ENCODE measurements at places on chromosomes 12 and 14. TPM values are rescaled to one million over a fixed set of nuclear protein-coding genes. Genes with fewer than 3 reads are reported as not detected.

Gene SYCP3
- 0.33 TPM for total RNA-seq

- no peak for DNase-seq
Measured at GRCh38 chr12:46963977-46964971, 115.1 kb upstream of the PCED1B start.

DNA sequence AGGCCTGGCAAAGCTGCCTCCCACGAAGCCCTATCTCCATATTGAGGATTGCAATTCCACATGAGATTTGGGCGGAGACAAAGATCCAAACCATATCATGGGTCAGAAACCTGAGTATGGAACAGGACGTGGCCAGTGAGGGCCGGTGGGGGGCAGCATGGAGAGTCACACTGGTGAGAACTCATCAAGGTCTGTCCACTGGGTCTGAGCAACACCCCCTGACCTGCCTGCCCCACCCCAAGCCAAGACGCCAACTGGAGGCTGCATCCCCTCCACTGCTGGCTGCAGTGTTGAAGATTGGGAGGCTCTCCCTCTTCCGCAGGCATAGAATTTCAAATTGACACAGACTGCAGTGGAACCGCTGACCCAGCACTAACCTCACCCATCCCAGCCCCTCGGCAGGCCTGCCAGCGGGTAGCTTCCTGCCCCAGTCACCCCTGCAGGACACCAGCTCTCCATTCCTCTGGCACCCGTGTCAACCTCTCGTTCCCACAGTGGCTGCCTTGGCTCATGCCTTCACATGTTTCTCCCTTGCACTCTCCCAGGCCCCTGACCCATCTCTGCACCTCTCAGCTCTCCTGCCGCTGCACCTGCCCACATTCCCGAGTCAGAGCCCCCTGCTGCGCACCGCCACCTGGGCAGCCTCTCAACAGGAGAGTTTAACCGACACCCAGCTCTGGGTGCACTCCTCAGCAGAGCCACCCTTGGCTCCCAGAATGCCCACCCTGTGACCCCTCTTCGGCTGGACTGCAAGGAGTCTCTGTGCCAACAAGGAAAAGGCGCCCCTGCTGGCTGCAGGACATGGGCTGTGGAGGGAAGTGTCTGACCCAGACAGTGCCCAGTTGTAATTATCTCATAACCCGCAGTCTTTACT is 45.2 kb upstream of the PPP2R5C start:
- DNase-seq: peak; percentile 9

Gene ATP23
- 33.1 TPM for total RNA-seq

GRCh38 chr12:57864442-57865083 is 18.0 kb upstream of the CTDSP2 start:
- DNase-seq: peak; percentile 19

DNA sequence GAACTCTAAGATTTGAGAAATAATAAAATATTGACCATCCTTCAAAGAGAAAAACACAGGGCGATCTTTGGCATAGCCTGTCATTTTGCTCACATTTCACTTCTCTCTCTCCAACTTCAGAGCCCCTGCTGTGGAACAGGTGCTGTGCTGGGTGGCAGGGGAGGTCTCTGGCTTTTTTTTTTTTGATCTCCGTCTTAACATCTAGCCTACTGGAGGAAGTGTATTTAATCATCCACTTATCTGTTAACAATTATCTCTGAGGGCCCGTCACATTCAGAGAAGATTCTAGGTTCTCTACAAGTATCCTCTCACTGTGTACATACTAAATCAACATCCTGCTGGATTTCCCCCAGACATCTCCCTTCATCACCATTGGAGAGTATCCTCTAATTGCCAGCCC is 34.1 kb downstream of the CHST11 start:
- DNase-seq: no peak

- DNase-seq: no peak
Measured at GRCh38 chr14:72892879-72893635, 844 bp downstream of the DPF3 start.

Gene KRT6A
- 3.1 TPM for total RNA-seq

GRCh38 chr12:69779928-69780327 is 41.3 kb downstream of the RAB3IP start:
- DNase-seq: no peak

Gene PTCSC3
- total RNA-seq: not detected

Gene NUAK1
- 6.0 TPM for total RNA-seq

Gene EML5
- 5.6 TPM for total RNA-seq

Gene SIX6
- total RNA-seq: not detected

Gene FBLN5
- 171 TPM for total RNA-seq

Gene PHETA1
- 10.9 TPM for total RNA-seq

- DNase-seq: no peak
Measured at GRCh38 chr12:121325922-121326396, 26.3 kb downstream of the ANAPC5 start.

GRCh38 chr12:12954878-12955625 is 3.1 kb upstream of the GPRC5D start:
- DNase-seq: no peak

Gene LAG3
- total RNA-seq: 0.44 TPM

GRCh38 chr12:10243818-10244520 is 31.3 kb downstream of the GABARAPL1 start:
- DNase-seq: no peak

Gene EFS
- 15.7 TPM for total RNA-seq

DNA sequence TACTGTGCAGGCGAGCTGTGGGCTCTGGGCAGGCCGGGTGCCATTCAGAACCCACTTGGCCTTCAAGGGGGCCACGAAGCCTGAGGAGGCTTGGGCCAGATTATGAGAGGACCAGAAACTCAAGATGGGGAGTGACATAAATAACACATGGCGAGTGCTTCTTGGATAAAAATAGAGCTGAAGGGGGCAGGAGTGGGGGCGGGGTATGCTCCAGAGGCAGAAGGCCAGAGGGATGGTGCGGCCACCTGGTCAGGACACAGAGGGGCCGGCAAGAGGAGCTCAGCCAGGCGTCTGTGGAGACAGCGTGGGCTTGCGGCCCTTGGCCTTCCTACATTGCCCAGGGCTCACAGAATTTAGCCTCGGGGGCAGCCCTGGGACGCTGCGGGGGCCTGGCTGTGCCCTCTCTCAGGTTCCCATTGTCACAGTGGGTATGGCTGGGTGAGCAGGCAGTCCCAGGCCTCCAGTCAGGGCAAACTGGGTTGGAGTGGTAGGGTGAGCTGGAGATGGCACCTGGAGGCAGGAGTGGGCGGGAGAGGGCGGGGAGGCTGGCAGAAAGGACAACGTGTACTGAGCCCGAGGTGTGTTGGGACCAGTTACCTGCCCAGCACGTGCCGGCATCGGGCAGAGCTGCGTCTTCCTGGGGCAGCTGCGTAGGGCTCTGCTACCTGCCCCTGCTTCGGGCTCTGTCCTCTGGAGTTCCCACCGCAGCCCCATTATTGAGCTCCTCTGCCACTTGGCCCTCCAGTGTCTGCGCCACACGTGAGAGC is 7.4 kb upstream of the SLC25A29 start:
- DNase-seq: no peak

Gene KERA
- not detected for total RNA-seq

Gene NKX2-1
- not detected for total RNA-seq

DNA sequence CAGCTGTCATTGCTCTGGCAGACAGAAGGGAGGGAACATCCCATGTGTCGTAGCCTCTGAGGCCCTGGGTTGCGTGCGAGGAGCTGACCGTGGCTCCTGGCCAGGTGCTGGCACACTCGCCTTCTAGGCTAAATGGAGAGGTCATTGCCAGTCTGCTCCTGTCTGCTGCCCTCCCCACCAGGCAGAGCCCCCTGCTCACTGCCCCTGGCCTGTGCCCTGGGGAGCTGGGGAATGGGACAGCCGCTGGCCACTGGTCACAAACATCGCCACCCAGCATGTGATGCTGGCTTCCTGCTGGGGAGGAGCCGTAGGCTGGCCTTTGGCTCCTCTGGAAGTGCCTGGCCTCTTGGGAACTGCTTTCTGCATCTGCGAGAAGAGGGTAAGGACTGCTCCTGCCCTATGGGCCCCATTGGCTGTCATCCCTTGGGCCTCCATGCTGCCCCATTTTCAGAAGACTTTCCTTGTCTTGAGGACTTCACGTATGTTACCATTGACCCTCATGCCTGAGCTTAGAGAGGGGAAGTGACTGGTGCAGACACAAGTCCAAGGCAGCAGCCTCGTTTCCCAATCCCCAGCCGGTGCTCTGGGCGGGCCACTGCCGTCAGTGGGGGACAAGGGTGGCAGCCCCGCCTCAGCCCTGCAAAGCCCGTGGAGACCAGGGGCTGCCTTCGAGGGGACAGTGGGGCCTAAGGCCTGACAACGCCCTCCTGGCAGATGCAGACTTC is 2.0 kb upstream of the TNFAIP2 start:
- DNase-seq: no peak

DNA sequence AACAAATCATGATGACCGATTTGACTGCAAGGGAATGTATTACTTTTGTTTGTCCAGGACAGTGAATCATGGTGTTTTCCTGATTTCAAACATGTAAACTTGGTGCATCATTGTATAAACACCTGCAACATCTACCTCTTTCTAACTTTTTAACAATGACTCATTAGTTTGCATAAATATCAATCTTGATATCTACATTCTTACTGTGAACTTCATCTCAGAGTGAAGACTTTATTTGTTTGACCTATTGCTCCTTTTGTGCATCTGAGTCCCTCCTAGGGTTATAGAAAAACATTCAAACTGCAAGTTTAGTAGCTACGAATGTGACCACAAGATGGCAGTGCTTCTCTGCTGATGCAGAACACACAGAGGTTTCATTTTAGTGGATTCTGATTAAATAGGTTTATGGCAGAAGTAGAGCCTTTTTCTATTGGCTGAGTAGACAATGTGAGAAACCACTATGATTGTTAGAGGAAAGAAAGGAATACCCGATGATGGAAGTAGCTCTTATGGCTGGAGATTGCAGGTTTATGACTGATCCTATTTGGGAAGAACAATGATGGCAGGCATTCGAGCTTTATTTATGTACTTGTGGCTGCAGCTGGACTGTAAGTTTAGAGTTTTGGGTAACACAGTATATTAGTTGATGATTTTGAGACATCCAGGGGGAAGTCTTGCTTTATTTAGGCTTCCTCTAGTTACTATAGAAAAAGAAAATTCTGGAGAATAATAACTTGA is 244.2 kb upstream of the OR4E1 start:
- no peak for DNase-seq

DNA sequence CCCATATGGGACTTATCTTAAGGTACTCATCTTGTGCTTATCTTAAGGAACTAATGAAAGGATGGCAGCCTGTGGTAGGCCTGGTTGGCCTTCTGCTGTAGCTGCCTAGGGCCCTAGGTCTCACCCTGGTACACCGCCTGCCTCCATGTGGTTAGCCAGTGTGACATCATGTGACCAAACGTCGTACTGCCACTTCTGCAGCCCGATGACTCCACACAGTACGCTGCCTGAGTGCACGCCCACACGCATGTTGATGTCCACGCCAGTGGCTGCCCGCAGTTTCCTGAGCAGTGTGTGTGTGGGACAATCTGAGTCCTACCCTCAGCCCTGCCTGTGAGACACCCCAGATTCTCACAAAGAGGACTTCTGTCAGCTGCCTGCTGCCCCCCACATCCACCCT is 5.1 kb downstream of the ADCY4 start:
- DNase-seq: peak; percentile 42

DNA sequence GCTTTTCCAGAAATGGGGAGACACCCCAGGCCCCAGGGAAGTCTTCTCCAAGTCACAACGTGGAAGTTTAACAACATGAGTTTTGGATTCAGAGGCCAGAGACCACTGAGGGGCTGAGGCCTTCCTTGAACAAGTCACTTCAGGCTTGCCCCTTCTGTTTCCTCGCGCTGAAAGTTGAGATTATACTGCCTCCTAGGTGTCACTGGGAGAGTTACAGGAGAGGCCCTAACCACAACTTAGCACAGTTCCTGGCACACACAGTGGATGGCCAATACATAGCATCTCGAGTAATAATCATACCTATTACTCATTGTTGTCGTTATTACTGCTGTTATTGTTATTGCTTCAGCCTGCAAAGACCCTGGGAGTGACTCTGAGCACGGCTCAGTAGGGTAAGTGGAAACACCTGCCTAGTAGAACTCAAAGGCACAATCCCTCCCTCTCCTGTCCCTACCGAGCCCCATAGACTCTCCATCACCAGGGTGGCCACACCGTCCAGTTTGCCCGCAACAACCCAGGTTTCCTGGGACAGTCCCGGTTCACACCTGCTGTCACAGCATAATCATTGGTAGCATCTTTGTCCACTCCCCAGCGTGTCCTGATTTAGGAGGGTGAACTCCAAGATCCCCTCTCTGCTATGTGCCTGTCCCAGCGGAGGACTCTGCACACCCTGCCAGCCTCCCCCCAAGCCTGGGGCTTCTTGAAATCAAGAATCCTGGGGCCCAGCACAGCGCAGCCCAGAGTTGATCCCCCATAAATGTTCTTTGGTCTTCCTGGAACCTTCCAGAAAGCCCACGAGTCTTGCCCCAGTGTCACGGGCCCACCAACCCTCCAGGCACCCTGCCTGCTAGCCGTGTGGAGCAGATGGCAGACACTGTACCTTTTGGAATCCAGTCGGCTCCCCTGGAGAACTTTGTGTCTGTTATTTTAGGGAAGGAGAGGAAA is 85.0 kb downstream of the SYNE3 start:
- no peak for DNase-seq

DNA sequence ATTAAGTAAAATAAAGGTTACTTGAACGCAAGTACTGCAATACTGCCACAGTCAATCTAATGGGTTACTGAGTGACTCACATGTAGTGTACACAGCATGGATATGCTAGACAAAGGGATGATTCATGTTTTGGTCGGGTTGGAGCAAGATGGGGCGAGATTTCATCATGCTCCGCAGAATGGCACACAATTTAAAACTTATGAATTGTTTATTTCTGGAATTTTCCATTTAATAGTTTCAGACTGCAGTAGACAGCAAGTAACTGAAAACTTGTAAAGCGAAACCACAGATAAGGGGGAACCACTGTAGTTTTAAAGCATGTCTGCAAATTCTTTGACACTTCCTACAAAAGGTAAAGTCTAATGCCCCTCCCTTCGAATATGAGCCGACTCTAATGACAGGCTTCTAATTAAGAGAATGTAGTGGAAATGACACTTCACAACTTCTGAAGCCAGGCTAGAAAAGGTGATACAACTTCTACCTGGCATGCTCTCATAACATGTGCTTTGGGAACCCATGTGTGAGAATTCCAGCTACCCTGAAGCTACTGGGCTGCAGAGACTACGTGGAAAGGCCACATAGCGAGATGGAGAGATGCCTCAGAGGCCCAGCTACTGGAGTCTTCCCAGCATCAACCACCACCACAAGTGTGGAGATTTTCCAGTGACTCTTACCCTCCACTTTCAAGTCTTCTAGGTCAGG is 13.9 kb upstream of the TCP11L2 start:
- DNase-seq: no peak

Gene OR6C2
- total RNA-seq: not detected

Data from breast epithelium (tissue), 4 donors.